ENCODE measurements at places on chromosomes 12 and 14.

DNA sequence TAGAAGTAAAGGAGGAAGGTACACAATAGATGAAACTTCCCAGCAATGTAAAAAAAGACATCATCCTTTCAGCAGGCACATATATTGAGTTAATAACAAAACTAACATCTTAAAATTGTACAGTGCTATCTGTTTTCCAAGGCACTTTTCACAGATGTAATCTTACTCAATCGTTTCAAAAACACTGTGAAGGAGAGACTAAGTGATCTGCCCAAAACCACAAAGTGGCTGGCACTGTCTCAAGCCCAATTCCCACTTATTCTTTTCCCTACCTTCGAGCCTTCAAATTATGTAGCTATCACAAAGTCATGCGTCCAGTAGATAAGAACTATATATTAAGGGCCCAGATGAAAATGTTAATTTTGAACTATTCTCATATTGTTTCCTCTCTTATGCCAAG lies 193.6 kb upstream of the RASSF8 start:
- no peak overlapping the region for H3K27ac ChIP-seq
- no peaks in the 10 kb centered on the region for H3K27me3 ChIP-seq
- no peaks in the 10 kb centered on the region for H3K4me1 ChIP-seq
- DNase-seq = no peak
- no peak overlapping the region for H3K4me3 ChIP-seq

- no peak overlapping the region for H3K4me3 ChIP-seq
- no peak overlapping the region for H3K27ac ChIP-seq
- peaks cover 7% of the 10 kb centered on the region for H3K4me1 ChIP-seq
- no peak for DNase-seq
- H3K36me3 ChIP-seq = no peaks in the 10 kb centered on the region
These were observed 66.5 kb downstream of the TBC1D30 start for GRCh38 chr12:64890873-64891468.

DNA sequence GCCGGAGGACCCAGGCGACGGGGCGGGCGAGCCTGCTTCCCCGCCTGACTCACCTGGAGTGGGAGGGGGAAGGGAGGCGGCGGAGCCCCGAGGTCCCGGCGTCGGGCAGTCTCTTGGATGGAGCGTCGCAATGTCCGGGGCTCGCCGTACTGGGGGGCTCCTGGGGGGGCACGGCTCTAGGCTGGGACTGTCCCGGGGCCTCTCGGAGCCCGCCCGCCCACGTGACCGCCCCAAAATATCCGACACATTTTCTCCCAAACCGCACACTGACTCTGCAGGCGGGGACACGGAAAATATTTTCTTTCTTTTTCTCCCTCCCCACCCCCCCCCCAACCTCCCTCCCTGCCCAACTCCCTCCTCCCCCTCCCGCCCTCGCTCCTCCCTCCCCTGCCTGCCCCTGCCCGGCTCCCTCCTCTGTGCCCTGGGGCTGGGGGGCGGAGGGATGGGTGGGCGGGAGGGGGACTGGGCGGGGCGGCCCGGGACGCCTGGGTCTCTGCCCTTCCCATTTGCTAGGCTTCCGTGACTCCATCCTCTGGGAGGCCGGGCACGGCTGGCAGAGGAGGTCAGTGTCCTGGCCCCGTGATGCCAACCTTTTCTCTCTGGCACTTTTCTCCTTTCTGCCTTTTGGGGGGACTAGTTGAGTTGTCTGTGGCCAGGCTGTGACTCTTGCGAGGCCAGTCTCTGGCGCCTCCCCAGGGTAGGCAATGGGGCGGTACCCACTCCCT lies at the start of gene RARG:
TSS of gene RARG (minus strand) at position 289 of the 725 bp plus-strand sequence. CDS start 4,664 bp downstream, outside the sequence.
- peak within 1 kb of the TSS; percentile 89 for H3K4me3 ChIP-seq
- H3K27me3 ChIP-seq = peaks cover 3% of the 10 kb centered on the region
- DNase-seq = peak; percentile 79
- peaks cover 22% of the 10 kb centered on the region for H3K4me1 ChIP-seq

DNA sequence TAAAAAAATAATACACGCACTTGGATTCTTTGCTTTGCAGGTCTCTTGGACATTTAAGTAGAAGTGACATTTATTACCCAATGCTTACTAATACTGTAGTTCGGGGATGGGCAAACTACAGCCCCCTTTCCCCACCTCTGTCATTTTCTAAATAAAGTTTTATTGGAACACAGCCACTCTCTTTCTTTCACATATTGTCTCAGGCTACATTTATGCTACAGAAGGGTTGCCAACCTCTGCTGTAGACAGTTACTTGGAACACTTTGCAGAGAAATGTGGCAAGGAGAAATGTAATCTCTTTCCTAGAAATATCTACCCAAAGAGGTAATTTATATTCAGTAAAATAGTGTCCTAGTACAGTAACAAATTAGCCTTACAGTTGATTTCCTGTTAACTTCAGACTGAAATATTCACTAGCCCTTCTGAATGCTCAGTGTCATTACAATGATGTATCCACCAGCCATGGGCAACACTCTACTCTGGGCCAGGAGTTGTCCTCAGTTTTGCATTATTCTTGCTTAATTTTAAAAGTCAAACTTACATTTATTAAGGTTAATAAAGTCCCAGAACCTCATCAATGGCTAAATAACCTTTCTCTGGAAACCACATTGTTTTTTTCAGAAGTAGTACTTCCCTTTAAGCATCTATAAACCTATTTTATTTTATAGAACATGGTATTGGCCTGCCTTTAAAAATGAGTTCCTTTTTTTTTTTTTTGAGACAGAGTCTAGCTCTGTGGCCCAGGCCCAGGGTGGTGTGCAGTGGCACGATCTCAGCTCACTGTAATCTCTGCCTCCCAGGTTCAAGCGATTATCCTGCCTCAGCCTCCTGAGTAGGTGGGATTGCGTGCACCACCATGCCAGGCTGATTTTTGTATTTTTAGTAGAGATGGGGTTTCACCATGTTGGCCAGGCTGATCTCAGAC lies 269.6 kb upstream of the AMIGO2 start:
- no peaks in the 10 kb centered on the region for H3K27me3 ChIP-seq
- no peak overlapping the region for H3K4me3 ChIP-seq
- H3K4me1 ChIP-seq = no peaks in the 10 kb centered on the region
- H3K36me3 ChIP-seq = no peaks in the 10 kb centered on the region

DNA sequence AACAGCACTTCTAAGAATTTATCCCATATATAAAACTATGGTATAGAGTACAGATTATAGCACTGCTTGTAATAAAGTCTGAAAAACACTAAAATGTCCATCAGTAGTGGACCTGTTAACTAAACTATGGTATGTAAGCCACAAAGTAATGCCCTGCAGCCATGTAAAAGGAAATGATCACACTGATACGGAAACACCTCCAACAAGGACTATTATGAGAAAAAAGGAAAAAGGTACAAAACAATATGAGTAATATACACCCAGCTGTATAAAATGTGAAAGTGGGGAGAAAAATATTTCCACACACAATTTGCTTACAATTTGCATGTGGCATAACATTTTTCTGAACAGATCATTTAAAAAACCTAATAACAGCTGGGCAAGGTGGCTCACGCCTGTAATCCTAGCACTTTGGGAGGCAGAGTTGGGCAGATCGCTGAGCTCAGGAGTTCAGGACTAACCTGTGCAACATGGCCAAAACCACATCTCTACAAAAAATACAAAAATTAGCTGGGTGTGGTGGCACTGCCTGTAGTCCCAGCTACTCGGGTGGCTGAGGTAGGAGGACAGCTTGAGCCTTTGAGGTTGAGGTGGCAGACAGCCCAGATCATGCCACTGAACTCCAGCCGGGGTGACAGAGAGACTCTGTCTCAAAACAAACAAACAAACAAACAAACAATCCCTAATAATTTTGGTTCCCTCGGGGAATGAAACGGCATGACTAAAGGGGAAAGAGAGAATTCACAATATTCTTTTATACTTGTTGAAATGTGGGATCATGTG lies 250.5 kb downstream of the MED13L start:
- no peak for DNase-seq
- H3K4me1 ChIP-seq = no peaks in the 10 kb centered on the region
- H3K36me3 ChIP-seq = peaks cover 4% of the 10 kb centered on the region

Data from H9 (cell line).